ENCODE measurements at places on chromosomes 13 and 19. TPM values are rescaled to one million over a fixed set of nuclear protein-coding genes. Genes with fewer than 3 reads are reported as not detected.

KASH5 gene
- not detected for polyA plus RNA-seq

IL11 gene
- 0.41 TPM for polyA plus RNA-seq

TMPRSS9 gene
- 0.15 TPM for polyA plus RNA-seq

ZNF442 gene
- polyA plus RNA-seq = 0.12 TPM

FCGBP gene
- polyA plus RNA-seq = 12.3 TPM

Data from brain (organoid and tissue), 16 donors.